ENCODE measurements at places on chromosomes 3 and 15.

DNA sequence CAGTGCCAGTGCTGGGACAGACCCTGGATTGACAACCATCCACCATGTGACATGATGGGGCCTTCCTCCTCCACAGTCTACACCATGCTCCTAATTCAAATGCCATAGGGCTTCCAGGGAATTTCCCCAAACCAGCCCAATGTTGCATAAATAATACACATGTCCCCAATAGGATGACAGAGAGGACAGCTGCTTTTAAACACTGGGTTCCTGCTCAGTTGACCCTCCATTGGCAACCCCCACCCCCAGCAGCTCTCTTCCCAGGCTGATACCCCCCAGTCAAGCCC lies 28.3 kb upstream of the ATP2B2 start:
- no peak for DNase-seq

- no peak for DNase-seq
Measured at GRCh38 chr3:42982645-42983412, 3.7 kb downstream of the GASK1A start.

GRCh38 chr15:101440846-101441590 lies 48.5 kb downstream of the PCSK6 start:
- DNase-seq = no peak

- peak; percentile 81 for DNase-seq
Measured at GRCh38 chr3:133927540-133928066, 31.9 kb upstream of the RAB6B start.

DNA sequence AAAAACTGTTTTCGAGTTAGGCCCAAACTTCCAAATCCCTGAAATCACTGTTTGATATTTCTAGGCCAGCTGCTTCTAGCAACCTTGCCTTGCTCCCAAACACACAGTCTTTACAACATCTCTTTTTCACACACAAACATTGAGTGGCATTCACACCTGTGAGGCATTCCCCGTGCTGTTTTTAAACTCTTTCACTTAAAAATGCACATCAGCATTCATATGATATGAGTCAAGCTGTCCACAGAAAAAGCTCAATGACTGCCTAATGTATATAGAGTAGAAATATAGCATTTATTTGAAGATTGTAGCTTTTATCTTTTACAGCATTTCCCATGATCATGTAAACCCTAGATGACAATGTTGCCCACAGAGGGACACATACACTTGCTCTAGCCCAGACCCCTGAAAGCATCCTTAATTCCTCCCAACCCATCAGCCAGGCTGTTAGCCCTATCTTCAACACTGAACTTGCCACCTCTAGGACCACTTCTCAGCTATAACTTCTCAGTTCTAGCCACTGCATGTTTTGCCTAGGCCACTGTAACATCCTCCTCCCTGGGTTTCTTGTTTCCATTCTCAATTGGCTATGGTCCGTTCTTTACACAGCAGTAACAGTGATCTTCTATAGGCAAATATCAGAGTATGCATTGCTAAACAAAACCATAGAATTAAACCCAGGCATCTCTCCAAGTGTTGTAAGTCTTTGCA lies 782.6 kb downstream of the DIPK2A start:
- no peak for DNase-seq

GRCh38 chr3:12557473-12558100 lies 700 bp downstream of the MKRN2 start:
- DNase-seq = no peak

DNA sequence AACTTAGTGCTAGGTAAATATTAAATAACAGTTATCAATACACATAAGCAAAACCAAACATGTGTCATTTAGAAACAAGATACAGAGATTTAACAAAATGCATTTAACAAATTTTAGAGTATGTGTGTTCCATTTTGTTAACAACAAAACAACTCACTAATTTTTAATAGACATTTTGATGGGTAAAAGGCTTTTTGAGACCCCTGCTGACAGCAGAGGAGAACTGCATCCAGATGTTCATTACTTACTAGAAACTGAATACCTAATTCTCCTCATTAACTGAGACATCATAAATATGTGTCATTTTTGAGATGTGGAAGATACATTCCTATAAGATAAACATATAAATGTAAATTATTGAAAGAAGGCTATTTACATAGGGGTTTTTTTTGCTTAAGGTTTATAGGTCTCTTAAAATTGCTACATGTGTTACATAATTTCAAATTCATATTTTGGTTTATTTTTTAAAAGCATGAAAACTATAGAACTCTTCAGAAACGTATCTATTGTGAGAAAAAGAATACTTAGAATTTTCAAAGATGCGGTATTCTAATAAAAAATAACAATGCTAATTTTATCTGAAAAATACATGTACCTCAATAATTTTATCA lies 1009.8 kb downstream of the TUSC7 start:
- no peak for DNase-seq
